ENCODE measurements at places on chromosomes 13 and 19. TPM values are rescaled to one million over a fixed set of nuclear protein-coding genes. Genes with fewer than 3 reads are reported as not detected.

The NKPD1 gene
- total RNA-seq = not detected

The NBEA gene
- total RNA-seq = 1.5 TPM

The QPCTL gene
- 18.2 TPM for total RNA-seq

The TPGS1 gene
- 28.5 TPM for total RNA-seq

The KLK8 gene
- total RNA-seq = not detected

The RAB20 gene
- 14.6 TPM for total RNA-seq

The TNNT1 gene
- 3.2 TPM for total RNA-seq

The ATP8A2 gene
- not detected for total RNA-seq

The LONP1 gene
- 95.5 TPM for total RNA-seq

The KASH5 gene
- total RNA-seq = not detected

Measured in cardiac atrium fibroblast (primary cell).